ENCODE measurements at places on chromosomes 7 and 10.

- DNase-seq: no peak
Measured at GRCh38 chr10:103698266-103698665, 157.1 kb downstream of the SH3PXD2A start.

GRCh38 chr7:95276114-95276513 is 48.2 kb downstream of the PON1 start:
- DNase-seq: no peak

- no peak for DNase-seq
Measured at GRCh38 chr7:23298141-23298881, 828 bp upstream of the MALSU1 start.

- DNase-seq: no peak
Measured at GRCh38 chr10:15540727-15541126, 169.6 kb upstream of the FAM171A1 start.

DNA sequence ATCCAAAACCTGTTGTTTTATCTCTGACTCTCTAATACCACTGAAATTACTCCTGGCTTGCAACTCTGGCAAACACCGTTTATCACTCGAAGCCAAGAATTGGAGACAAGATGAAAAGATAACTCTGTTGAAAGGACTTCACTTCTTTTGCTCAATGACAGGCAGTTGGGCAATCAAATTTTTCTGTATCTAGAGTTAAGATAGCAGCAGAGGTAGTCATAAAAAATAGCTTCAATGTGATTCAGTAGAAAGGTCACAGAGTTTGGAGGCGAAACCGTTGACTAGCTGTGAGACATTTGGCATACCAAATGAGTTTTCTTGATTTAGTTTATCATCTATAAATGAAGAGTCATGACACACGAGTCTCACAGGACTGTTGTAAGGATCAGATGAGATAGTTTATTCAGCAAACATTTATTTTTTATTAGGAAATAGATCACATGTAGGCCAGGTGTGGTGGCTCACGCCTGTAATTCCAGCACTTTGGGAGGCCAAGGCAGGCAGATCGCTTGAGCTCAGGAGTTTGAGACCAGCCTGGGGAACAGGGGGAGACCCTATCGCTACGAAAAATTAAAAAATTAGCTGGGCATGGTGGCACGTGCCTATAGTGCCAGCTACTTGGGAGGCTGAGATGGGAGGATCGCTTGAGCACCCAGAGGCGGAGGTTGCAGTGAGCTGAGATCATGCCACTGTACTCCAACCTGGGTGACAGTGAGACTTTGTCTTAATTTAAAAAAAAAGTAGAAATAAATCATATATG is 23.6 kb downstream of the AKR1B1 start:
- no peak for DNase-seq
